ENCODE measurements at places on chromosomes 12 and 14. TPM values are rescaled to one million over a fixed set of nuclear protein-coding genes. Genes with fewer than 3 reads are reported as not detected.

Gene HSP90B1
- total RNA-seq, result 507 TPM

GRCh38 chr12:47889040-47889439 is 15.8 kb downstream of the VDR start:
- no peak for DNase-seq

Gene TROAP
- total RNA-seq, result 39.8 TPM

Gene TMEM121
- total RNA-seq, result 1.6 TPM

Gene E2F7
- total RNA-seq, result 16.6 TPM
